ENCODE measurements at places on chromosomes 6 and 20. TPM values are rescaled to one million over a fixed set of nuclear protein-coding genes. Genes with fewer than 3 reads are reported as not detected.

DNA sequence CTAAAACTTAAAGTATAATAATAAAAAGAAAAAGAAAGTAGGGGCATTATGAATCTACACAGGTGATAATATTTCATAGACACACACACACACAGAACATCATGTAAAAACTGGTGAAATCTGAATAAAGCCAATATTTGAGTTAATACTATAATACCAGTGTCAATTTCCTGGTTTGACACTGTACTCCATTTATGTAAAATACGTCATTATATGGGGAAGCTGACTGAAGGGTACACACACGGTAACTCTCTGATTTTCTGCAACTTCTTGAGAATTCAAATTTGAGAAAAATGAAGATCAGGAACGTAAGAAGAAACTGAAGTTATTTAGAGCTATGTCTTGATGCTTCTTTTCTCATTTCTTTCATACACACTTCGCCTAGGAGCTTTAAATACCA, 36.2 kb downstream of the PFDN4 start:
- no peaks in the 10 kb centered on the region for H3K36me3 ChIP-seq
- H3K27me3 ChIP-seq, result no peaks in the 10 kb centered on the region
- DNase-seq, result no peak
- no peak overlapping the region for H3K4me3 ChIP-seq
- no peak overlapping the region for H3K27ac ChIP-seq
- H3K4me1 ChIP-seq, result no peaks in the 10 kb centered on the region

Gene BHLHE23
- total RNA-seq, result not detected

GRCh38 chr6:154996841-154997311, 1.8 kb downstream of the TIAM2 start:
- H3K27ac ChIP-seq, result no peak overlapping the region
- no peaks in the 10 kb centered on the region for H3K36me3 ChIP-seq
- no peaks in the 10 kb centered on the region for H3K27me3 ChIP-seq
- DNase-seq, result no peak

Gene RIMS1
- 1.8 TPM for total RNA-seq

Gene SNX5
- total RNA-seq, result 78.0 TPM

Gene SLC13A3
- total RNA-seq, result 0.66 TPM

DNA sequence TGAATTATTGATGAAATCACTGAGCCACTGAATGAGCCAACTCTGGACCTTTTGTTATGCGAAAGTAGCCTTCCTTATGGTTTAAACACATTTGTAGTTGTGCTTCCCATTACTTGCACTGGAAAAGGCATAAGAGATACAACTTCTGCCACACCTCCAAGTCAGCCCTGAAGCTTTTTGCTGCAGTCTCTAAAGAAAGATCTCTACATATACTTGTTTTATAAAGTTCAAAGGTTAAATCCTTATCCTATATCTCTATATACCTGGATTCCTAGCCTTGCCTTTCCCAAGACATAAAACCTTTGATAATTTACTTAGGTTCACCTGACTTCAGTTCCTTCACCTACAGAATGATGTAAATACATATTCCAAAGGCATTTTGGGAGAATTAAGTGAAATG, 132.0 kb downstream of the PTPRK start:
- DNase-seq, result no peak
- no peaks in the 10 kb centered on the region for H3K27me3 ChIP-seq
- no peak overlapping the region for H3K4me3 ChIP-seq
- no peaks in the 10 kb centered on the region for H3K4me1 ChIP-seq

- no peaks in the 10 kb centered on the region for H3K36me3 ChIP-seq
- H3K27me3 ChIP-seq, result peaks cover 6% of the 10 kb centered on the region
- no peak overlapping the region for H3K27ac ChIP-seq
- no peak for DNase-seq
These were observed 61.4 kb upstream of the ASIP start for GRCh38 chr20:34179637-34180360.

GRCh38 chr20:15476186-15476585, 1097.1 kb downstream of the KIF16B start:
- no peaks in the 10 kb centered on the region for H3K36me3 ChIP-seq
- H3K4me1 ChIP-seq, result no peaks in the 10 kb centered on the region
- no peak for DNase-seq
- no peak overlapping the region for H3K4me3 ChIP-seq

Gene PTPRT
- 0.25 TPM for total RNA-seq

DNA sequence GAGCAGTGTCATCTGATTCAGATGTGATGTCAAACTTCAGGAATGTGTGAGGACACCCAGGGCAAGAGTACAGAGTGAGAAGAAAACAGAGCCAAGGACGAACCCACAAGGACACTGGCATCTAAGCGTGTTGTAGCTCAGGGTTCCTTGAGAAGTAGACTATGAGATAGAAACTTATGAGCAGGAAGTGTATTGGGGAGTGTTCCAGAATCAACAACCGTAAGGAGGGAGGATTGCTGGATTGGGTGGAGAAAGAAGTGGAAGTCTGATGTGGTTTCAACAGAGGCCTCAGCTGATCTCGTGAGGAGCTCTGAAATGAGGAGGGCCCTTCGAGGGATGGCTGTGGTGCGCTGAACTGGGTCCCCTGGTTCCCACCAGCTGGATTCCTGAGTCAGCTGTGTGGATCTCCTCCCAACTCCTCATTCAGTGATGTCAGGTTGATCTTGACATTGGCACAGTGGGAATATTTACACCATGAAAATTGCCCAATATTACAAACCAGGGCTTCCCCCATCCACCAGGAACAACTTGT, 25.7 kb upstream of the IGF2R start:
- no peaks in the 10 kb centered on the region for H3K36me3 ChIP-seq
- no peak overlapping the region for H3K27ac ChIP-seq
- H3K4me1 ChIP-seq, result peaks cover 3% of the 10 kb centered on the region
- H3K27me3 ChIP-seq, result peaks cover 2% of the 10 kb centered on the region
- no peak overlapping the region for H3K4me3 ChIP-seq
- DNase-seq, result peak; percentile 37

DNA sequence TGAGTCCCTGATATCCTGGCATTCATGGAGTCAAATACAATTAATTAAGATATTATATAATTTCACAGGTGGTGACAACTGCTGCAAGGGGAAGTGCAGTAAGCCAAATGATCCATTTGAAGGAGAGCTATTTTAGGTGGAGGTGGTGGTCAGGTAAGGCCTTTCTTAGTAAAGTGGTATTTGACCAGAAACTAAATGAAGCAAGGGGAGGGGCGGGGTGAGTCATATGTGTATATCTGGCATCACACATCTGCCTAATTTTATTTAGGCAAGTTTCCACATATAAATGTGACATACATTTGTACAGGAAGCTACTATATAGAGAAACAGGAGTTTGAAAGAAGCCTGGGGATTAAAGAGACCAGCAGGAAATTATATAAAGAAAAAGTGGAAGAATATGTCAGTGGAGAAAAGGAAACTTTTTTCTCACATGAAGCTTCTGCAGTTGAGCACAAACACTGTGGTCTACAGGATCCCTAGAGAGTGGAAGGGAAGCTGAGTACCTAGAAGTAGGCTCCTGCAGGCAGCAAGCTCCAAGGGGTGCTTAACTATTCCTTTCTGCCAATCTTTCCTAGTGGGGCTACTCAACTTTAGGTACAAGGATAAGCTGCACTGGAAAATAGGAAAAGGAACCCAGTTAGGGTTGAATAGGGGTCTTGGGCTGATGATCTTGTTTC, 99.6 kb downstream of the OGFRL1 start:
- no peaks in the 10 kb centered on the region for H3K27me3 ChIP-seq
- no peak for DNase-seq
- H3K36me3 ChIP-seq, result peaks cover 3% of the 10 kb centered on the region
- H3K27ac ChIP-seq, result no peak overlapping the region
- no peak overlapping the region for H3K4me3 ChIP-seq

Gene IFNGR1
- total RNA-seq, result 42.3 TPM

- H3K36me3 ChIP-seq, result no peaks in the 10 kb centered on the region
- DNase-seq, result no peak
- peaks cover 52% of the 10 kb centered on the region for H3K27me3 ChIP-seq
- no peaks in the 10 kb centered on the region for H3K4me1 ChIP-seq
These were observed 10.0 kb upstream of the UQCC2 start for GRCh38 chr6:33721508-33721907.

DNA sequence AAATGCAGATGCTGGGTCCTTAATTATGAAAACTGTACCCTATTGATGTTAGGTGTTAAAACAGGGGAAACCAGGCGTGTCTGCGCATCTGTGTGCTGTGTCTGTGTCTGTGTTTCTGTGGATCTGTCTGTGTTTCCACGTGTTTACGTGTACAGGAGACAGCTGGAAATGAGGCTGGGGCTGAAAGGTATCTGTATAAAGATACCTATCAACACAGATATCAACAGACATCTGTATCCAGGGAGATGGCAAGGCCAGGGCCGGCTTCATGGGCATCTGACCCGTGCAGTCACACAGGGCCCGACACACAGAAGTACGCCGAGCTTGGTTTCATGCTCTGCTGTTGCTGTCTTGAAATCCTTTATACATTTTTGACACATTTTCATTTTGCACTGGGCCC, 48.6 kb downstream of the BMP7 start:
- peaks cover 12% of the 10 kb centered on the region for H3K27me3 ChIP-seq
- no peak overlapping the region for H3K27ac ChIP-seq
- H3K4me1 ChIP-seq, result peaks cover 4% of the 10 kb centered on the region
- no peak overlapping the region for H3K4me3 ChIP-seq

- no peak overlapping the region for H3K4me3 ChIP-seq
- H3K27ac ChIP-seq, result no peak overlapping the region
- H3K27me3 ChIP-seq, result peaks cover 4% of the 10 kb centered on the region
- DNase-seq, result no peak
These were observed 14.3 kb upstream of the NCOA3 start for GRCh38 chr20:47487175-47487917.

GRCh38 chr20:35698298-35699126, 640 bp downstream of the NFS1 start:
- H3K36me3 ChIP-seq, result peaks cover 19% of the 10 kb centered on the region
- H3K4me1 ChIP-seq, result peaks cover 19% of the 10 kb centered on the region
- DNase-seq, result no peak
- H3K27me3 ChIP-seq, result no peaks in the 10 kb centered on the region
- H3K27ac ChIP-seq, result peak overlapping the region; percentile 94

DNA sequence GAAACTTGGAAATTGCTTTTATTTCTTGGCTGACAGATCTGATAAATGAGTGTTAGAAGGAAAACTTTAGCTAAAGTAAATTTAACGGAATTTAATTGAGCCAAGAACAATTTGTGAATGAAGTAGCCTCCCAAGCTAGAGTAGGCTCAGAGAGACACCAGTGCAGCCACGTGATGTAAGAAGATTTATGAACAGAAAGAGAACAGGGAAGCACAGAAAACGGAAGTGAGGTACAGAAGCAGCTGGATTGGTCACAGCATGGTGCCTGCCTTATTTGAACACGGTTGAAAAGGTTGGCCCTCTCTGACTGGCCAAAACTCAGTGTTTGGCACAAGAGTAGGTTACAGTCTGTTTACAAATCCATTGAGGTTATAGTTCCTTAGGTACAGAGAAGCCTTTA, 29.5 kb upstream of the IFNGR1 start:
- H3K4me3 ChIP-seq, result no peak overlapping the region
- H3K4me1 ChIP-seq, result no peaks in the 10 kb centered on the region
- no peaks in the 10 kb centered on the region for H3K36me3 ChIP-seq
- no peak for DNase-seq

Gene CCM2L
- total RNA-seq, result 0.11 TPM

GRCh38 chr6:167996424-167997199, 859 bp upstream of the KIF25 start:
- no peaks in the 10 kb centered on the region for H3K36me3 ChIP-seq
- no peak overlapping the region for H3K4me3 ChIP-seq
- H3K27ac ChIP-seq, result no peak overlapping the region
- H3K4me1 ChIP-seq, result no peaks in the 10 kb centered on the region
- no peak for DNase-seq

DNA sequence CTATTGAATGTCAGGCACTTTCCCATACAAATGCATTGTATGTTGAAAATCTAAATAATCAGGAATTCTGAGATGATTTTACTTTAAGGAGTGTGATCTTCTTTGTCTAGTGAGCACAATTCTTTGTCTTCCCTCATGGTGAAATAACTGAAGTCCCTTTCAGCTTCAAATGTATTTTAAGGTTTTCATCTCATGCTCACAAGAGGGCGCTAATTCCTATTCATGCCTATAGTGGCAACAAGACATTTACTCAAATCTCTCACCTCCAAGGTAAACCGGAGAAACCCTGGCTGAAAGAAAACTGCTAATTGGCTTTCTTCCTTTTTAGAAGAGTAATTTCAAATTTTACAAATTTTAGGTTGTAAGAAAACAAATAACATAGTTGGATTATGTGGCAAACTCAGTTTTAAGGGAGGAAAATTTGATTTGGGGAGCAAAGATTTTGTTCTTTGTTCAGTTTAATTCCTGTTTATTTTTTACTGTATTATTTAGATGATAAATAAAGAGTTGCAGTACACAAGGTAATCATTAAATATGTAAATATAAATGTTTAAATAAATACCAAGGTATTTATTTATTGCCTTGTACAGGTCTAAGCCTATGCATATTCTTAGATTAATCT, 69.1 kb downstream of the SLC35F1 start:
- no peaks in the 10 kb centered on the region for H3K36me3 ChIP-seq
- no peaks in the 10 kb centered on the region for H3K27me3 ChIP-seq
- DNase-seq, result peak; percentile 25
- H3K27ac ChIP-seq, result no peak overlapping the region
- H3K4me1 ChIP-seq, result no peaks in the 10 kb centered on the region
- H3K4me3 ChIP-seq, result no peak overlapping the region

GRCh38 chr6:140346428-140346827, 972.0 kb upstream of the CITED2 start:
- H3K4me1 ChIP-seq, result peaks cover 4% of the 10 kb centered on the region
- no peak overlapping the region for H3K27ac ChIP-seq
- no peaks in the 10 kb centered on the region for H3K27me3 ChIP-seq
- H3K36me3 ChIP-seq, result no peaks in the 10 kb centered on the region
- H3K4me3 ChIP-seq, result no peak overlapping the region
- peak; percentile 53 for DNase-seq

GRCh38 chr6:33661106-33661838, 40.1 kb downstream of the ITPR3 start:
- no peak overlapping the region for H3K27ac ChIP-seq
- H3K4me3 ChIP-seq, result no peak overlapping the region
- no peak for DNase-seq

Gene KIAA0408
- 19.6 TPM for total RNA-seq

DNA sequence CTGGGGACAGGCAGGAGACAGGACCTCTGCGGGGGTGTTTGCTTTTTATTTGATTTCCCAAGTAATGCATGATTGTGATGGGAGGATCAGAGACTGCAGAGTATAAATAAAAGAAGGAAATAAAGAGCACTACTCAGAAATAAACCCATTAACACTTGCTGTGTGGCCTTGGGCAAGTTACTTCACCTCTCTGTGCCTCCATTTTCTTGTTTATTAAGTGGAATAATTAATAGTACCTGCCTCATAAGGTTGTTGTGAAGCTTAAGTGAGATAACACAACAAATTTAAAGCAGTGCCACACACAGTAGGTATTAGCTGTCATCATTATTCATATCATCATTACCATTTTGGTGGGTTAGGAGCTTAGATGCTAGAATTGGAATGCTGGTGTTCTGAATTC, 8.1 kb downstream of the CEBPB start:
- no peak overlapping the region for H3K4me3 ChIP-seq
- DNase-seq, result no peak
- H3K27me3 ChIP-seq, result no peaks in the 10 kb centered on the region
- no peak overlapping the region for H3K27ac ChIP-seq
- H3K4me1 ChIP-seq, result peaks cover 9% of the 10 kb centered on the region

Measured in astrocyte (in vitro differentiated cells and primary cell).